Kidney (tissue), 22 donors: ENCODE measurements at places on chromosomes 1 and 21.

GRCh38 chr1:24299901-24300300 lies 19.3 kb upstream of the GRHL3 start:
- no peak for DNase-seq

GRCh38 chr1:213659580-213660547 lies 327.9 kb upstream of the PROX1 start:
- DNase-seq, result no peak

- peak; percentile 94 for DNase-seq
These were observed 19.0 kb downstream of the SLC37A1 start for GRCh38 chr21:42532466-42533181.

DNA sequence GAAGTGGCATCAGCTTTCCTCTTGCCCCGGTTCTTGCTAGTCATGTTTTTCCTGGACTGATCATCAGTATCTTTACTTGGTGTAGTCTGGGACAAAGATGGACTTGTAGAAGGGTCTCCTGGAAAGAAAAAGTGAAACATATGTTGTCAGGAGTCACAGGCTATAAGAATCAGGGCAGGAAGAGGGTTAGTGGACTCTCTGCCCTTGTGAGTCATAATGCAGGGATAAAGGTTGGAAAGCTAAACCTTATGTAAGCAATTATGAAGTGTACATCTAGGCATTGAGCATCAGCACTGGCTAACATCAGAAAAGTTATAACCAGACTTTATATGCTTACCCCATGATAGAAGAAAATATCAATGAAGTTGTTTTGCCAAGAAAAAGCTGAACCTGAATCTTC lies 51.2 kb downstream of the XKR8 start:
- DNase-seq, result no peak

- no peak for DNase-seq
These were observed 1.2 kb upstream of the CAP1 start for GRCh38 chr1:40039245-40039756.

DNA sequence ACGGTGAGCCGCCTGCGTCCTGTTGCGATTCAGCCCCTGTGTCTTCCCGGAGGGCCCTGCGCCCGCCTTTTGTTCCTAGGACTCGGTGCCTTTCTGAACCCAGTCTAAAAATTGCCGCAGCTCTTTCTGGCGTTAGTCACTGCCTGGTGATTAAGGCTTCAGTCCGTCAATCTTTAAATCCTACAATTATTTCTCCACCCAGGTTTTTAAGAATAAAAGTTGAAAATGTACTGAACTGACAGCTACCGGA lies 16.2 kb upstream of the PDXK start:
- no peak for DNase-seq

- DNase-seq, result no peak
These were observed 757 bp downstream of the ACADM start for GRCh38 chr1:75725266-75725665.

DNA sequence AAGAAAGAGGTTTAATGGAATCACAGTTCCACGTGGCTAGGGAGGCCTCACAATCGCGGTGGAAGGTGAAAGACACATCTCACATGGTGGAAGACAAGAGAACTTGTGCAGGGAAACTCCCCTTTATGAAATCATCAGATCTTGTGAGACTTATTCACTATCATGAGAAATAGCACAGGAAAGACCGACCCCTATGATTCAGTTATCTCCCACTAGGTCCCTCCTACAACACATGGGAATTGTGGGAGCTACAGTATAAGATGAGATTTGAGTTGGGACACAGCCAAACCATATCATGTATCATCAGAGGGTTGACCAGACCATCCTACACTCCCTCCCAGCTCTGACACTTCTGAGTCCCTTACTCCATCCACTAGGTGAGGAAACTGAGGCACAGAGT lies 143.9 kb upstream of the KLHDC7A start:
- DNase-seq, result no peak

GRCh38 chr21:40652436-40652835 lies 194.5 kb downstream of the DSCAM start:
- DNase-seq, result no peak

GRCh38 chr1:39494671-39495410 lies 3.4 kb downstream of the BMP8A start:
- DNase-seq, result no peak

- DNase-seq, result no peak
These were observed 11.4 kb downstream of the SNAP47 start for GRCh38 chr1:227746676-227747075.

DNA sequence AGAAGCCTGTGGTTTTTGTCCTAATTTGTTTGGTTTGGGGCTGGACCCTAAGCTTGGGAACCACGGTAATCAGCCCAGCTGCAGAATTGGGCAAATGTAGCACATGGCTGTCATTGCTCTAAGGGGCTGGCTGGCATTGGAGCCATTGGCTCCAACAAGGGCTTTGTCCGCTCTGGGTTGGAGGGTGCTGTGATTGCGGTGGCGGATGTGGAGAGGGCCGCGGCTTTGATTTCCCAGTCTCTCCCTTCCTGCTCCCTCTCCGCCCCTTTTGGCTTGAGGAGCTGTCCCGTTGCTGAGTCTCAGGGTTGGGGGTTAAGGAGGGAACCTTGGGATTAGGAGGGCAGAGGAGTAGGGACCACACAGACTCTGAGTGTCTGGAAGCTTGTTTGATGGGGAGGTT lies 91.7 kb upstream of the CD34 start:
- DNase-seq, result no peak

DNA sequence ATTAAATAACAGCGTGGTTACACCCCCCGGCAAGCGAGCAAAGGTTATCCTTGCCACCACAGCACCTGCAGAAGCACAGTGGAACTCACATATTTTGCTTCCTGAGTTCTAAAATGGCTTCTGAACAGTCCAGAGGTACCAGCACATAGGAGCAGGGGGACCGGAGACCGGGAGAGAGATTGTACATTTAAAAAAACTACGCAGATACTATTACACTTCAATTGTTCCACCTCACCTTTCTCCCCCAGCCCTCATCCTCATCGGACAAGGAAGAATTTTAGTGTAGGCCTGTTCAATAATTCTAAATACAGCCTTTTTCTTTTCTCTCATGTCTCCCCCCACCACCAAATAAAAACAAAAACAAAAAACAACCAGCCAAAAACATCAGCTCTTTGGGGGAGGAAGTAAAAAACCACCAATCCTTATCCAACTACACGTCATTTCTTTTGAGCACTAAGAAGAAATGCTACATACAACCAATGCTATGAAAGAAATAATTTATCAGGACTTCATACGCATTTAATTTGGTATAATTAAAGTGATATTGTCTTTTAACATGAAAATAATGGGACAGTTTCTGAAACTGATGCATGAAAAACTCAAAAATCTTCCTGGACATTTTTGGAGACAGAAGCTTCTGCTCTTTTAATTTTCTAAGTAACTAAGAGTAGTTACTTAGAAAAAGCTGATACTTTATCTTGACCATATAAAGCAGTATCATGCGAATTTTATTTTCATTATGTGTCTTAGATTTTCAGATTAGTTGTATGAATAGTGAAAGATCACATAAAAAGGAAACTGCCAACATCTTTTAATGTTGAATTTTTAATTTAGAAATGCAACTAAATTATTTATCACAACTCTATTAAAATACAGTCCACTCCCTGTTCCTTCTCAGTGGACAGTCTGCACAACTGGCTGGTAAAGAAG lies 9.1 kb downstream of the CDKN2C start:
- DNase-seq, result peak; percentile 24

- DNase-seq, result no peak
These were observed 273.8 kb downstream of the KCNJ6 start for GRCh38 chr21:37642493-37642892.

DNA sequence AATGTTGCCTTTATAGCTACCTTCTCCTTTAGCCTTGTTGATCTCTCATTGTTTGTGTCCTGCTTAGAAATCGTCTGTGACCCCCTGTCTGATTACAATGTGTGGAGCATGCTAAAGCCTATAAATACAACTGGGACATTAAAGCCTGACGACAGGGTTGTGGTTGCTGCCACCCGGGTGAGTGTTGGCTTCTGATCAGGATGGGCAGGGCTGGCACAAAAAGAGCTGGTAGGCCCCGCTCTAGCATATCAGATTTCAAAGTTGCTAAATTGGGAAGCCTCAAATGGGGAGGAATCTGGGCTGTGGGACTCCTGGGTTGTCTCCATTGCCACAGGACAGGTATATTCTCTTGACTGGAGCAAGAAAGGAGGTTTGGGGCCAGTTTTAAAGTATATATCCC lies 8.4 kb downstream of the NCSTN start:
- no peak for DNase-seq

DNA sequence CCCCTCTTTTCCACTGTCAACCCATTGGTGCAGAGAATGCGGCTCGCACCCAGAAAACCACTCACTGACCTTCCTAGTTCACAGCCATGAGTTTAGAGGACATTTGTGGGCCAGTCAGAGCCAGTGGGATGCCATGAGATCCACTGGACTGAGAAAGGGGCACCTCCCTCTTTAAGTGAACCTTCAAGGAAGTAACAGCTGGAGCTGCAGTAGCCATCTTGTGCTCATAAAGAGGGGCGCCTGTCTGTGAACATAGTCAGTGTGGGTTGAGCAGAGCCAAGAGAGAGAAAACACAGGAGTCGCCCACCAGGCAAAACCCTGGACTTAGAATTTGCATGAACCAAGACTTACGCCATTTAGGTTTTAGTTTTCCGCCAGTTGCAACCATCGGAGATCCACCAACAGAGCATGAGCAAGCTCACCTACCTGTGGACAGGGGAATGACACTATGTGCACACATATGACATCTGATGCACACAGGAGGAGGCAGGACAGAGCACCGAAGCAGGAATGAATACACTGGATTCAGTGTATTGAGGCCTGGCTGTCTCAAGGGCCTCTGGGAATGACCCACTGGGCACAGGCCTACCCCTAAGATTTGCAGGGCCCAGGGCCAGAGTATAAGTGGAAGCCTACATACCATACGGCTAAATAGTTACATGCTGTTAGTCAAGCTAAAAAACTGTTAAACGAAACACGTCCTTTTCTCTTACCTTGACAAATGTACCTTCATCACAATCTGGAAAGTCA lies 151.6 kb downstream of the GRIK3 start:
- DNase-seq, result no peak

DNA sequence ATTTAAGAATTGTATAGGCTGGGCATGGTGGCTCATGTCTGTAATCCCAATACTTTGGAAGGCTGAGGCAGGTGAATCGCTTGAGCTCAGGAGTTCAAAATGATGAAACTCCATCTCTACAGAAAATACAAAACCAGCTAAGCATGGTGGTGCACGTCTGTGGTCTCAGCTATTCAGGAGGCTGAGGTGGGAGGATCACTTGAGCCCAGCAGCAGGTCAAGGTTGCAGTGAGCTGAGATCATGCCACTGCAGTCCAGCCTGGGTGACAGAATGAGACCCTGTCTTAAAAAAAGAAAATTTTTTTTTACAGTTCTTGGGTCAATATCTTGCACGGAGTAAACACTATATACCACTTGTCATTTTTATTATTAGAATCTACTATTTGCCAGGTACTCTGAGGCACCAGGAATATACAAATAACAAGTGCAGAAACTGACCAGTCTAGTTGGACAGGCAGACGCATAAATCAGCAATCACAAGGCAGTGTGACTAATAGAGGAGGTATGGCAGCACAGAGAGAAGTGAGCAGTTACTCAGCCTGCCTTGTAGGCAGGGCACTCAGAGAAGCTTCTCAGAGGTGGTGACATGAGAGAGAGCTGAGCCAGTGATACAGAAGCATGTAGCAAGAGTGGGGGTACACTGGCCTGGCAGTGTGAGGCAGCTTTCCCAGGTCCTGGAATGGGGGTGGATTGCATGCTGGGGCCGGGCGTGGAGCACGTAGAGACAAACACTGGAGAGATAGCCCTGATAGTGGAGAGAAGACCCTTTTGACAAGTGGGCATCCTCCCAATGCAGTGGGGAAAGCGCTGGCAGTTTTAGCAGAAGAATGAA lies 8.0 kb downstream of the PHLDA3 start:
- peak; percentile 56 for DNase-seq

DNA sequence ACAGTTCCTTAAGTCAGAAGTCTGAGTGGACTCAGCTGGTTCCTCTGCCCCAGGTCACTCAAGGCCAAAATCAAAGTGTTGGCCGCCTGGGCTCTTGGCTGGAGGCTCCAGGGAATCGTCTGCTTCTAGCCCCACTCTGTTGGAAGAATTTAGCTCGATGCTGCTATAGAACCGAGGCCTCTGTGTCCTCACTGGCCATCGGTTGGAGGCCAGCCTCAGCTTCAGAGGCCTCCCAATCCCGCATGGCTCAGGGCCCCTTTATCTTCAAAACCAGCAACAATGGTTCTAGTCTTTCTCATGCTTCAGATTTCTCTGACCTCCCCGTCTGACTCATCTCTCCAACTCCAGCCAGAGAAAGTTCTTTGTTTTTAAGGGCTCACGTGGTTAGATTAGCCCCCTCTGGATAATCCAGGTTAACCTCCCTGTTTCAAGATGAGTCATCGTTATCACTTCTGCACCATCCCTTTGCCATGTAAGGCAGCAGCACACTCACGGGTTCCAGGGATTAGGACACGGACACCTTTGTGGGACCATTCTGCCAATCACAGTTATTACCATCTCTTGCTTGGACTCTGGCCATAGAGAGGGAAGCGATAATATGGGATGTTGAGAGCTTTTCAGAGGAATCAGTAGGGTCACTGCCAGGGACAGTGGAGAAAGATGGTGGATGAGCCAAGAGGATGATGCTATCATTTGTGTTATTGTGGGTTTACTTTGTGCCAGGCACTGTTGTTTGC lies 13.6 kb downstream of the FHAD1 start:
- no peak for DNase-seq

- no peak for DNase-seq
These were observed 367.2 kb upstream of the ST6GALNAC5 start for GRCh38 chr1:76500116-76500515.

GRCh38 chr1:245575710-245576109 lies 420.9 kb downstream of the KIF26B start:
- peak; percentile 15 for DNase-seq

DNA sequence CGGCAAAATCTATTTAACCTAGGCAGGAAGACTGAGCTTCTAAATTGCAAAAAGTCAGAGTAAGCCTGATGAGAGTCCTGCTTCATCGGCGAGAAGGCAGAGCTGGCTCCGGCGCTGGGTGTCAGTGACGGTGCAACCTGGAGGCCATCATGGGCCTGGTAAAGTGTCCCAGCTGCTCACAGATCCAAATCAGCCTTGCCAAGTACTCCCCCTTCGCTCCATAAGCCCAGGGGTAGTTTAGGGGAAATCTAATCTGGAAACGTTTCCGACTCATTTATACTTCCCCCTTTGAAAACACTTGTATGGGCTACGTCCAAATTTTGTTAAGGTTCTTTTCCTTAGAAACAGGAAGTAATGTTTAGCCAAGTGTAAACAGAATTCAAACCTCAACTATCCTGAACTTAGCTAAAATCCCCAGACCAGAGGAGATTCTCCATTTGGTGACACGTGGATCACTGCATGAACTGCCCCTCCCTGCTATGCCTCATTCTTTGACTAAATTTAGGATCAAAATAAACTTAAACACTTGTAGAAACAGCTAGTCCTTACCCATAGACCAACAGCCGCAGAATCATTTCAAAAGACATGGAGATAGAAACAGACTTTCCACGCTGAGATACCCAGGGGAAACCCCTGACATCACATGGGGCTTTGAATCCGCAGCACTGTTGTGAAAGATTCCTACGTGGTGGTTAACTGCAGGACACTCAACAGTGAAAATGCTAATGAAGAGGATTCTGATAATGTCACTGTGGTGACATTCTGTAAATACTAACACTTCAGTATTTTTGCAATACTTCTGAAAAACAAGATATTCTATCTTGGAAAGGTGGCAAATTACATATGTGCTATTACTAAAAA lies 172.7 kb downstream of the TGFBR3 start:
- DNase-seq, result peak; percentile 61
